ENCODE measurements at places on chromosomes 7 and 10.

GRCh38 chr7:104272767-104273384, 55.5 kb upstream of the LHFPL3 start:
- no peak for DNase-seq

GRCh38 chr7:70586822-70587221, 545.1 kb upstream of the GALNT17 start:
- DNase-seq, result no peak

DNA sequence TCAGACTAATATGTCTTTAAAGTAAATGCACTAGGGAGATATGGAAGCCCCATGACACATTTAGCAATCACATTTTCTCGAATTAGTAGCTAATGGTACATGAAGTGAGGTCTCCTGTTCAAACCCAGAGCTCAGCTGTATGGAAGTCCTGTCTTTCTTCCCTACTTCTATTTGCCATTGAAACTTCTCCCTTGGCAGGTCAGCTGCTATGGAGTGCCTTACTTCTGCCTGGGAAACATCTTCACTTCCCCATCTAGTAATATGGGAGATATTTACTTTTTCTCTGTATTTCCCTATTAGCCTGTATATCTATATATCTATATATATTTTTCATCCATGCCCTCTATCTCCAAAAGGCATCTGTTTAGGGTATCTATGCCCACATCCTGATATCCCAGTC, 225.3 kb upstream of the INHBA start:
- DNase-seq, result no peak

GRCh38 chr7:20730611-20731010, 56.1 kb downstream of the SP8 start:
- no peak for DNase-seq

DNA sequence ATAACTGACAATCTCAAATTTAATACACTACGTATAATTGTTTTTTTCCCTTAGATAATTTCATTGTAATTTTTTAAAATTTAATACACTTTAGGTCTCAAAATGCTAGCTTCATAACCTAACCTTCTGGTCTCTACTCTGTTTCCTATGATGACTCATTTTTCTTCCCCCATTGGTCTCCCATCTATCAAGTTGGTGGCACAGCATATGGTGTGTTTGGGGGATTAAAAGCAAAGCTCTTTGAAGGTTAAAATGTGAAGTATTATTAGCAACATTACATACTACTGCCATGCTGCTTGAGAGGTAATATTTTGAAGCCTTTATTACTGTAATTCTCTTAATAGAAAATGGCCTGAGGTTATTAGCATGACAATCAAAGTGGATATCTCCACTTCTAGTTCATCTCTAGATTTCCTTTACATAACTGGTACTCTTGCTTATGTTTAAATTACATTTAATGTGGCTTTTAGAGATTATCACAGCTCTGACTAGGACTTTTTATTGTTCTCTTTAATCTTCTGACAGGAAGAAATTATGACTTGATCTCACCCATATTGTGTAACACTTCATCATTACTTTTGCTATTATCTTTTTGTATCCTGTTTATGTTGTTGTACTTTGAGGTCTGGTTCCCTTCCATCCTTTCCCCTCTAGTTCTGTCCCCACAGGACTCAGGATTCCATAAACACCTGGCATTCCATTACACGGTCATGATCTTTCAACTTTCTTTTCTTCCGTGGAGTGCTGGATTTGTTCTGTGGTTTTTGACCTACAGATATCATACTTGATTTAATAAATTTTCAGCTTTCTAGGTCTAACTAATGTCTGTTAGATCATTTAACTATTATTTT, 185.1 kb downstream of the SEMA3D start:
- no peak for DNase-seq

GRCh38 chr10:91088300-91089140, 131.9 kb upstream of the PCGF5 start:
- peak; percentile 13 for DNase-seq

GRCh38 chr7:80480566-80480965, 31.3 kb downstream of the GNAT3 start:
- DNase-seq, result no peak

DNA sequence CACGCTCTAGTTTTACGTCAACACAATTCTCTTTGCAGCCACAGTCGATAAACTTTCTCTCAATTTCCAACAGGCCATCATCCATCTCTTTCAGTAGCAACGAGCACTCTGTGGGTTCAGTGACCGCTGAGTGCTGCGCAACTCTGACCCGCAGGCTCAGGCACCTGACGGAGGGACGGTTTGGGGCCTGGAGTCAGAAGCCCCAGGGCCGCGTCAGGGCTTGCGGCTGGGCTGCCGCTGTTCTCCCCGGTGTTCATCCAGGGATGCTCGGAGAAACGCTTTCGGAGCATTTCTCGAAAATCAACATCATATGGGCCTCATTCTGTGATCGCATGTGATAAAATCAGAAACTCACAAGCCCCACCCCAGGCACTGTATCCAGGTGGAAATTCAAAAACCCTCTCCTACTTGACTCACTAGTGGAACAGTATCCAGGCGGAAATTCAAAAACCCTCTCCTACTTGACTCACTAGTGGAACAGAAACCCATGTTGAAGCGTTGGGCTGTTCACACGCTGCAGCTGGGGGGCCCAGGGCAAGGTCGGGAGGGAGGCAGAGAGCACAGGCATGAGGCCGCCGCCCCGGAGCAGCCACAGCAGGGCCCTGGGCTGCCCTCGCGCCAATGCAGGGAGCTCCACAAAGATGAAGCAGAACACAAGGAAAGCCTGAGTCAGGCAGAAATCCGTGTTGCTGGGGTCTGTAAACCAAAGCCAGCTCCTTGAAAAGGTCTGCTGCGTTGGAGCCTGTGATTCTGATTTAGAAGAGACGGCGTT, 73.3 kb upstream of the NKX6-2 start:
- DNase-seq, result no peak

GRCh38 chr10:21488246-21488956, 37.1 kb downstream of the SKIDA1 start:
- DNase-seq, result no peak

DNA sequence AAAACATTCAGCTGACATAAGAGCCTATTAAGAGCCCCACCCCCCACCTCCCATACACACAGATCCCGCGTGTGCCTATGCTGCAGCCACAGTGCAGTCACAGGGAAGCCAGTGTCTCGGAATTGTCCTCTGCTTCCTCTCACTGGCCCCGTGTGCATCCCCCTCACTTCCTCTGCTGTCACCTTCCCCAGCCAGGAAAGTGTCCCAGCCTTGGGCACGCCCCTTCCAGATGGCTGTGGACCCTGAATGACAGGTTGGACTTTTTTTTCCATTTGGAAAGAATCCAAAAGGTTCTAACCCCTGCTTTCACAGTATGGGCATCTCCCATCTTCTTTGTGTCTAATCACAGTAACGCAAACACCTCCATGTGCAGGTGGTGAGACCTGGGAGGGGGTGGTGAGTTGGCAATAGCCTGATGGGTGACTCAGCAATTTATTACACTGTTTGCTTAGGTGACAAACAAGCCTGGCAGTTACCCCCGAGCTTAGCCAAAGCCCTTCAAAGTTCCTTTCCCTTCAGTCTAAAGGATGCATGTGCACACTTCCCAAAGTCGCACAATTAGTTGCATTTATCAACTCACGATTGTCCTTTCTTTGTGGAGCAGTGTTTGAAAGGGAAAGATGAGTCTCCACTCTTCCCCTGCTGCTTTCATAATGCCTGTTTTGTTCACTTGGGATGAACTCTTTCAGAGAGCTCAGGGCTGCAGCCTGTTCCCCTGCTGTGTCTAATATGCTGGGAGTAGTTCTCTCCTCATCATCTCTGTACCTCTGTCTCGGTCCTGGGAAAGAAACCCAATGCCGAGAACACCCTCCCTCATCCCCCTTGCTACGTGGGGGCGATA, 67.5 kb upstream of the EFCAB10 start:
- DNase-seq, result peak; percentile 97

DNA sequence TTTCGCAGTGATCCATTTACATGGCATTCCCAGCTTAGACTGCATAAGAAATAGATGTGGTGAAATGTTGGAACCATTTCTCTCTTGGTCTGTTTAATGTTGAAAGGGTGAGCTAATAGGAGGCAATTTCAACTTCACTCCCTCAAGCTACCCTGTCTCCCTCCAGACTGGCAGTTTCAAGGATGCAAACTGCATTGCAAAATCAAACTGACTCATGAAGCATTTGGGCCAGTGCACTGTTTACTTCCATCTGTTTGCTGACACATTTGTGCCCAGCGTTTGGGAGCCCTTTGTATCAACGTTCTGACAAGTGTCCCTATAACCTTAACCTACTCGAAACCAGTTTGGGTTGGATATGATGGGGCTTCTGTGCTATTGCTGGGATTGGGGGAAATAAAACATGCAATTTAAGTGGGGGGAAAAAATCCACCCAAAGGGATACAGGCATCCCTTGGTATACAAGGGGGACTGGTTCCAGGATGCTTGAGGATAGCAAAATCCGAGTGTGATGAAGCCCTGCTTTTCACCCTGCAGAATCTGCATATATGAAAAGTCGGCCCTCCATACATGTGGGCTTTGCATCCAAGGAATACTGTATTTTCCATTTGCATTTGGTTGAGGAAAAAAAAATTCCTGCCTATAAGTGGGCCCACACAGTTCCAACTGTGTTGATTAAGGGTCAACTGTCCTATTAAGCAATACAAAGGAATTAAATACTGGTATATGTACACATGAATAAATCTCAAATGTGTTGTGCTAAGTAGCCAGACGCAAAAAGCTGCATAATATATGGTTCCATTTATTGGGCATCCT, 15.6 kb downstream of the RHEB start:
- DNase-seq, result no peak

- DNase-seq, result no peak
Measured at GRCh38 chr7:54841772-54842697, 83.0 kb upstream of the SEC61G start.

- no peak for DNase-seq
Measured at GRCh38 chr10:108060246-108060645, 895.7 kb upstream of the SORCS1 start.
